ENCODE measurements at places on chromosomes 16 and 17. TPM values are rescaled to one million over a fixed set of nuclear protein-coding genes. Genes with fewer than 3 reads are reported as not detected.

Gene KRT25
- total RNA-seq = not detected

Gene TPPP3
- total RNA-seq = 0.46 TPM

Gene CCL7
- total RNA-seq = 4.8 TPM

Gene UTS2R
- not detected for total RNA-seq

Gene NTN3
- 0.59 TPM for total RNA-seq

Gene KRT12
- total RNA-seq = not detected

Gene TSPAN10
- 2.1 TPM for total RNA-seq

Gene TEKT3
- total RNA-seq = not detected

Gene SOST
- not detected for total RNA-seq

Gene CSNK2A2
- 35.3 TPM for total RNA-seq

Gene SMIM22
- not detected for total RNA-seq

Gene DHRS7C
- not detected for total RNA-seq

Gene SSH2
- 15.9 TPM for total RNA-seq

Gene FBXL20
- 14.2 TPM for total RNA-seq

Gene RPL38
- total RNA-seq = 427 TPM

Gene CD300H
- total RNA-seq = not detected

Gene MEIOB
- total RNA-seq = not detected

All from smooth muscle cell of the umbilical artery (primary cell).